ENCODE measurements at places on chromosomes 3 and 15.

DNA sequence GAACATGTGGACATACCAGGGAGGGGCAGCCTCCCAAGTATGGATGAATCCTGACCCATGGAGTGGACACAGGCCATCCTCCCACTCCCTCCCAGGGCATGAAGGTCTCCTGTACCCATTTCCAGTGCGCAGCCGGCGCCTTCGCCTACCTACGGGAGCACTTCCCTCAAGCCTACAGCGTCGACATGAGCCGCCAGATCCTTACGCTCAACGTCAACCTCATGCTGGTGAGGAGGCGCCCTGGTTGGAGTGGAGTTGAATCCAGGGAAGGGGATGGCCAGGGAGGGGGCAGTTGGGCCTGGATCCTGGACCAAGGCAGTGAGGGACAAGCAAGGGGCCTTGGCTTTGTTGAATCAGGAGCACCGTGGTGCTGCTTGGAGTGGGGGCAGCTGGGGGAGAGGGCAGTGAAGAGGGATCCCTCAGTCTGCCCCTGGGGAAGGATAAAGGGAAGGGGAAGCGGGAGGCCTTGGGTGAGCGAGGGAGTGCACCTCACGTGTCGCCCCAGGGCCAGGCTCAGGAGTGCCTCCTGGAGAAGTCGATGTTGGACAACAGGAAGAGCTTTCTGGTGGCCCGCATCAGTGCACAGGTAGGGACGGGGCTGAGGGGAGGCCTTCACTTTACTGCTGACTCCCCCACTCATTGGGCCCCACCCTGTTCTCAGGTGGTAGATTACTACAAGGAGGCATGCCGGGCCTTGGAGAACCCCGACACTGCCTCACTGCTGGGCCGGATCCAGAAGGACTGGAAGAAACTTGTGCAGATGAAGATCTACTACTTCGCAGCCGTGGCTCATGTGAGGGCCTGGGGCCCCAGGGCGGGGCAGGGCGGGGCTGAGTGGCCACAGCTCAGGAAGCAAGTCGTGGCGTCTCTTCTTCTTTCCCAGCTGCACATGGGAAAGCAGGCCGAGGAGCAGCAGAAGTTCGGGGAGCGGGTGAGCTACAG, 25.3 kb downstream of the PTPN23 start:
- no peak for DNase-seq

GRCh38 chr3:61415201-61415600, 146.2 kb upstream of the PTPRG start:
- DNase-seq = no peak

GRCh38 chr15:62809968-62810260, 232.6 kb upstream of the TPM1 start:
- no peak for DNase-seq

GRCh38 chr3:108031895-108032294, 58.9 kb downstream of the CD47 start:
- no peak for DNase-seq

GRCh38 chr3:50341537-50341936, 901 bp upstream of the RASSF1 start:
- no peak for DNase-seq

GRCh38 chr3:197733042-197733441, 3.7 kb downstream of the RUBCN start:
- DNase-seq = no peak

DNA sequence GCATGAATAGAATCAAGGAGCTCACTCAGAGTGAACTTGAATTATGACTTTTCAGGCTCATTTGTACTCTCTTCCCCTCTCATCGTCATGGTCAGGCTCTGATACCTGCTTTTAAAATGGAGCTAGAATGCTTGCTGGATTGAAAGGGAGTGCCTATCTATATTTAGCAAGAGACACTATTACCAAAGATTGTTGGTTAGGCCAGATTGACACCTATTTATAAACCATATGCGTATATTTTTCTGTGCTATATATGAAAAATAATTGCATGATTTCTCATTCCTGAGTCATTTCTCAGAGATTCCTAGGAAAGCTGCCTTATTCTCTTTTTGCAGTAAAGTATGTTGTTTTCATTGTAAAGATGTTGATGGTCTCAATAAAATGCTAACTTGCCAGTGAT, 9.6 kb downstream of the CCNDBP1 start:
- no peak for DNase-seq

DNA sequence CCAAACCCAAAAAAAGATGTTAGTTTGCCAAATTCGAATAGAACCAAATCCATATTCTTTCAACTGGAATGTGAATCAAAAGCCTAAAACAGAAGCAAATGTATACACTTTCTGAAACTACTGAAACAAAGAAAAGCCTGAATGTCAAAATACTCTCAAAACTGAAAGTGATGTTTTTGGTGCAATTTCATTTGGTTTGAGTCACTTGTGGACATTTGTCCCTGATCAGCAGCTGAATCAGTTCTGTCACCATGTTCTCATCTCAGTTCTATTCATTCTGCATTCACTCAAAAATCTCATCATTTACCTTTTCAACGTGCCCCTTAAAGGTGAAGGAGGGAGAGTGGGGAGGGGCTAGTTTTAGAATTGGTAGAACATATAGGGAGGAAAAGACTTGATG, 266.8 kb downstream of the ABHD5 start:
- DNase-seq = no peak

DNA sequence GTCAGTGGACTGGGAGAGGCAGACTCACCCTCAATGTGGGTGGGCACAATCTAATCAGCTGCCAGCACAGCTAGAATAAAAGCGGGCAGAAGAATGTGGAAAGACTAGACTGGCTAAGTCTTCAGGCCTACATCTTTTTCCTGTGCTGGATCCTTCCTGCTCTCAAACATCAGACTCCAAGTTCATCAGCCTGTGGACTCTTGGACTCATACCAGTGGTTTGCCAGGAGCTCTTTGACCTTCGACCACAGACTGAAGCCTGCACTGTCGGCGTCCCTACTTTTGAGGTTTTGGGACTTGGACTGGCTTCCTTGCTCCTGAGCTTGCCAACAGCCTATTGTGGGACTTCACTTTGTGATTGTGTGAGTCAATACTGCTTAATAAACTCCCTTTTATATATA, 68.0 kb downstream of the CNTN3 start:
- DNase-seq = no peak

DNA sequence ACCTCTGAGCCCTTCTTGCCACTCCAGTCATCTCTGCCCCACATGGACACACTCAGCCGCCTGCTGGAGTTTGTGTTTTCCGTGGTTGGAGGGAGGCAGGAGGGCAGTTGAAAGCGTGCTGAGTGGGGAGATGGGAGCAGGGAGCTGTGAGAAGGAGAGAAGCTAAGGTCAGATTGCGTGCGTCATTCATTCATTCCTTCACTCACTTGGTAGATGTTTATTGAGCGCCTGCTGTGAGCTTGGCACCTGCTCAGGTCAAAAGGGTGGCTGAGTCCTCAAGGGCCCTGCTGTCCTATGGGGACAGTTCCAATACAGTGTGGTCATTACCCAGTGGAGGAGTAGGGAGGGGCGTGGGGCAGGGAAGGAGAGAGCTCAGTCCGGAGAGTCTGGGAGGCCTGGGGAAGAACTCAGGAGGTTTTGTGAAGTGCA, 23.5 kb downstream of the LIMD1 start:
- no peak for DNase-seq

DNA sequence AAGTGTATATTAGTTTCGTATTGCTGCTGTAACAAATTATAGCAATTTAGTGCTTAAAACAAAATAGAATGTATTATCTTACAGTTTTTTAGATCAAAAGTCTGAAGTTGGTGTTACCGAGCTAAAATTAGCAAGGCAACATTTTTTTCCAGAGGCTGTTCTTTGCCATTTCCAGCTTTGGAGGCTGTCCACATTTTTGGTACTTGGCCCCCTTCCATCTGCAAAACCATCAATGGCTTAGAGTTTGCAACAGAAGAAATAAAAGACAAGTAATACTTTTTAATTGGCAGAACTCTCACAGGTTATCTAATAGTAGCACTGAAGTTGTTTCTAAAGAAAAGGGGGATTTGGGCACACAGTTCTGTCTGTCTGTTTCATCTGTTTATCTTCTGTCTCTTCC, 1248.5 kb downstream of the ROBO1 start:
- no peak for DNase-seq
